ENCODE measurements at places on chromosomes 12 and 14.

- no peak for DNase-seq
Observed at GRCh38 chr14:53047307-53048069, 96.6 kb upstream of the FERMT2 start.

GRCh38 chr12:70671698-70672097 is 34.5 kb upstream of the PTPRB start:
- no peak for DNase-seq

DNA sequence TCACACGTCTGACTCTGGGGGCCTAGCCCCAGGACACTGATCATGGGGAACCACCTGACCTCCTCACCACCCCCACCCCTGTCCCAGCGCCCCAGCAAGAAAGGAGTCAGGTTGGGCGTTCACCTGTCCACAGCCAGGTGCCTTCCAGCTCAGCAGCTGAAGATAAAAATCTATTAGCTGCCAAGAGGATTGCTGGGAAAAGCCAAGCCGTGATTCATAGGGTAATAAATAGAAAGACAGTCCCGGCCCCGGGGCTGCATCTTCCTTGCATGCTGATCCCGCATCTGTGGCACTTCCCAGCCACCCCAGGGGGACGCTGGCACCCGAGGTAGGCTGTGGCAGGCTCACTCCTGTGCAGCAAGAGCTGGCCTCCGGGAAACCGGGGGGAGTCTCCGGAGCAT is 70.2 kb upstream of the NCOR2 start:
- no peak for DNase-seq

GRCh38 chr14:76330411-76331327 is 45.3 kb upstream of the ESRRB start:
- no peak for DNase-seq

- DNase-seq: no peak
Observed at GRCh38 chr14:99436247-99437180, 44.1 kb downstream of the SETD3 start.

DNA sequence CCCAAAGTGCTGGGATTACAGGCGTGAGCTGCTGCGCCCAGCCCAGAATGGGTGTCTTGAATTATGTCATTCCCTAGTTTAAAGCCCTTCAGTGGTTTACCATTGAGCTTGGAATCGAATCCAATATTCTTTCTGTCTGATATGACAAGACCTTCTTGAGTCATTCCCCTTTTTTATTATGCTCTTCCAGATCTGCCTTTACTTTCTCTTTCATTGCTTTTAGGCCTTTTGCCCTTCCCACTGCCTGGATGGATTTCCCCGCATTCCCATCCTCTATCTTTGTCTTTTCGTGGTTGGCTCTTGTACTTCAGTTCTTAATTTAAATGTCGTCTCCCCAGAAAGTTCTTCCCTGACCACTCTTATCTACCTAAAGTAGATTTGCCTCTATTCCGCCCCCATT is 1.6 kb downstream of the TRAFD1 start:
- no peak for DNase-seq

DNA sequence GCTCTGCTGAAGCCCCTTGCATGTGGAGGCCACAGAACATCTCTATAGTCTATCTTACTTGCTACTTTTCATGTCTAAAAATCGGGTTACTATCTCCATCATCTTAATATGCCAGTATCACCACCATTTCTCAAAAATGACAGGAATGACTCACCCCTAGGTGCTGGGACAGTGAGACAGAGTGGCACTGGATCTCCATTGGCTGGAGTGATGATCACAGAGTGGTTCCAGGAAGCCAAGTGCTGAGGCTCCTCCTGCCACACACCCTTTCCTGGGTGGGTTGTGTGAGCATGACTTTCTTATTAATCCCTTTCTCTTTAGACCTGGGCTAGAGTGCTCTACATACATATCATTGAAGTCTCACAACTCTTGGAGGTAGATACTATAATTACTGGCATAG is 3.3 kb upstream of the ASCL1 start:
- DNase-seq: no peak

GRCh38 chr12:91718326-91718725 is 427.3 kb downstream of the BTG1 start:
- DNase-seq: no peak

- DNase-seq: peak; percentile 61
Observed at GRCh38 chr14:102508410-102508773, 1.2 kb downstream of the ANKRD9 start.

- DNase-seq: no peak
Observed at GRCh38 chr12:2631653-2632350, 163.0 kb upstream of the FKBP4 start.

DNA sequence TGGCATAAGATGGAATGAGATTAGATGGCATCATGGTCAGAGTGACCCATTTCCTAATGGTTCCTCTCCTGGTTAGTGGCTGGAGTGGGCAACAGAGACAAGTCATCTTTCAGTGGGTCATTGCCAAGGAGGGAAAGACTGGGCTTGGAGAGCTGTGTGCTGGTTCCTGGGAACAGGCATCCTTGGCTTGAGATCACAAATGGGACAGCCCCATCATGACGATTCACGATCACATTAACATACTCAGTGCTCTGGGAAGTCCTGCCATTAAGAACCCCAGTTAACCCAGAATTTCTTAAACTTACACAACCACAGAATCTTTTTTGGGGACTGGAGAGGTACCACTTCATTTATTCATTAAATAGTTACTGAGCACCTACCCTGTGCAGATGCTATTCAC is 27.3 kb downstream of the CHST11 start:
- DNase-seq: no peak

DNA sequence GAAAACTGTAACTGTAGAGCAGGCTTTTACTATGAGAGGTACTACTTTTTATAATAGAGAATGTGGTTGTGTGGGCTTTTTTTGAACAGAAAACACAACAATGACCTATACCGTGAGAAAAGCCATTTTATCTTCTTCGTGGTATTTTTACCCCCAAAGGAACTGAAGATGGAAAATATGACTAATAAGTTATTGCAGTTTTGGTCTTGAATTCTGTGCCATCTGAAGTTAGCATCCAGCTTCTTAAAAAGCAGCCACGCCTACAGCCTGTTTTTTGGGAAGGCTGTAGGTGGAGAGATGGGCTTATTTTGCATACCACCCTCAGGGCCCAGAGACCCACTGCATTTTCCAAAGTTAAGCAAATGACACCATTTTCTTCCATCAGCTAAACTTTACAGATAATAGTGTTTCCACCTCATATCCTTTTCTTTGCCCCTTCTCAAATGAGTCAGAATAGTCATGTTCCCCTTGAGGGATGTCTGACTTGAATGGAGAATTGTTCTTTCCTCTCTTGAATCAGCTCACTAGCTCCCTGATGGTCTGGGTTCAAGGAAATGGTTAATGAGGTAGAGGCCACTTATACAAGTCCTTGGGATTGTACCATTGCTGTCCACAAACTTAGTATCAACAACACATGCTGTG is 53.0 kb downstream of the TBC1D30 start:
- DNase-seq: no peak

- peak; percentile 78 for DNase-seq
Observed at GRCh38 chr12:124861492-124861891, 2.2 kb downstream of the SCARB1 start.

DNA sequence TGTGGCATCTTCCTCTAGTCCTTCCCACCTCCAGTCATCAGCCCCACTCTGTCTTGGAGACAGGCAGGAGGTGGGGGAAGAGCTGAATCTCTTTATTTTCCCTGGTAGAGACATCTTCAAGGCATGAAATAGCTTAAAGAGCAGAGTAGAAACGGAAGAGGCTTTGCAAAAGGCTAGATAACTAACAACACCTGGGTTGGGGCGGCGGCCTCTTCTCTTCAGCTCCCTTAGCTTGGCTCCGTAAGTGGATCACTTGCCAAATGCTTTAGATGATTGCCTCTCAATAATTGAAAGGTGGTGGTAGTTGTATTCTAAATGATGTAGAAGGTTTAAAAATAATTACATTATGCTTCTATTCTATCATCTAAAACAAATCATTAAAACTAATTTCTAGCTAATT is 36.1 kb downstream of the SSPN start:
- DNase-seq: no peak

- DNase-seq: no peak
Observed at GRCh38 chr12:31783996-31784645, 55.3 kb upstream of the AMN1 start.

- DNase-seq: no peak
Observed at GRCh38 chr12:116393255-116393654, 115.8 kb upstream of the MED13L start.

- DNase-seq: no peak
Observed at GRCh38 chr12:131432532-131433260, 278.2 kb upstream of the SFSWAP start.

DNA sequence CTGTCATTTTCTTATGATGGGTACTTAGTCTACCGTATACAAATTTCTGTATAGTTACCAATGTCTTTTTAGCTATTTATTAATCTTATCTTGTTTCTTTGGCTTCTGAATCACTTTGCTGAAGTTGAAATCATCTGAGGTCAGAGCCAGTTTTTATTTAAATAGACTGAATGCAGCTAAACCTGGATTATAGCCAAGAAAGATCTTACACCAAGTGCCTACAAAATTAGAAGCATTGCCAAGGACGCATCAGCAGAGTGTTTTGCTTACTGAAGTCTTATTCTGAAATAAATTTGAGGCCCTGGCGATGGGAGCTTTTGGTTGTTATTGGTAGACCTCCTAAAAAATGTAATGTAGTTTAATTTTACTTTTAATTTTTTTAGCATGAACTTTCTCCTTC is 128.2 kb downstream of the RGS6 start:
- no peak for DNase-seq

GRCh38 chr14:57526942-57527341 is 33.3 kb upstream of the CCDC198 start:
- DNase-seq: no peak

DNA sequence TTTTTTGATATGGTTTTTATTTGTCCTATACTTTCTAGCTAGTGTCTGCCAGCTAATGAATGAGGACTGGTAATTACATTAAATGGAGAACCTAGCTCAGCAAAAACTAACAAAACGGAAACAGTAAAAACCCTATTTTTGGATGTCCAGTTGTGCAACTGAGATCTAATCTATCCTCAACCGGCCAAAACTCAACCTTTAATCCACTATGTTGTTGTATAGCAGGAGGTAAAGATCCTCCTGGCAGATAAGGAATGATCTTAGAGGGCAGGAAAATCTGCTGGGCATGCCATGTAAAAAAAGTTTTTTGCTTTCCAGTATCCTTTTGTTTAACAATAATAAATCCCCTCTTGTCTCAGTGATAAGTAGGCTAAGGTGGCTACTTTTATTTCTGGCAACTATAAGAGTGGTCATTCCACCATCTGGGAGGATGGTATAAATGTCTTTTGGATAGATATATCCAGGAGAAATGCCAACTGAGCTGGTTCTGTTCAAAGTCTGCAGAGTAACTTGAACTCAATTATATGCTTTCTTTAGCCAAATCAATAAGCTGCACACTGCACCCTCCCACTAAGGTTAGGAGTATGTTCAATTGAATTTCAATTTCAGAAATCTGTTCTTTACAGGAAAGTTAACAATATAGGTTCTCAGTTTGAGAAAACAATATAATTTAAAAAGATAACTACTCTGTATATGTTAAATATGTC is 40.1 kb downstream of the WASHC3 start:
- DNase-seq: no peak

Measured in left forelimb (tissue), 1 donor.